ENCODE measurements at places on chromosomes 1 and 21. TPM values are rescaled to one million over a fixed set of nuclear protein-coding genes. Genes with fewer than 3 reads are reported as not detected.

AGT gene
- total RNA-seq = 0.09 TPM

MAPKAPK2 gene
- 52.4 TPM for total RNA-seq

CREB3L4 gene
- total RNA-seq = 4.8 TPM

MSH4 gene
- total RNA-seq = 0.59 TPM

RPTN gene
- total RNA-seq = not detected

S100A8 gene
- total RNA-seq = not detected

DUSP10 gene
- 37.4 TPM for total RNA-seq

RAB3GAP2 gene
- total RNA-seq = 58.7 TPM

TMIGD3 gene
- not detected for total RNA-seq

TRPM2 gene
- not detected for total RNA-seq

LRRC71 gene
- total RNA-seq = 0.37 TPM

MPL gene
- total RNA-seq = not detected

RHOU gene
- total RNA-seq = 2.8 TPM

C1orf226 gene
- 0.83 TPM for total RNA-seq

EFNA1 gene
- total RNA-seq = 0.37 TPM

NOS1AP gene
- 0.89 TPM for total RNA-seq

B3GALT5 gene
- total RNA-seq = 0.37 TPM

IFNLR1 gene
- total RNA-seq = not detected

SELL gene
- not detected for total RNA-seq

ELF3 gene
- 2.3 TPM for total RNA-seq

NR1I3 gene
- not detected for total RNA-seq

ZBED6 gene
- 7.9 TPM for total RNA-seq

TACSTD2 gene
- 0.18 TPM for total RNA-seq

ADGRB2 gene
- 28.5 TPM for total RNA-seq

COL9A2 gene
- total RNA-seq = 0.78 TPM

NBPF6 gene
- not detected for total RNA-seq

MYBPH gene
- 0.30 TPM for total RNA-seq

REN gene
- not detected for total RNA-seq

KCNE2 gene
- total RNA-seq = not detected

DBT gene
- 7.7 TPM for total RNA-seq

CNIH3 gene
- 14.3 TPM for total RNA-seq

UBL4B gene
- total RNA-seq = not detected
